ENCODE measurements at places on chromosomes 3 and 15. TPM values are rescaled to one million over a fixed set of nuclear protein-coding genes. Genes with fewer than 3 reads are reported as not detected.
A peak's percentile ranks its signal among the peaks of the same experiment; 100 is the strongest.

DNA sequence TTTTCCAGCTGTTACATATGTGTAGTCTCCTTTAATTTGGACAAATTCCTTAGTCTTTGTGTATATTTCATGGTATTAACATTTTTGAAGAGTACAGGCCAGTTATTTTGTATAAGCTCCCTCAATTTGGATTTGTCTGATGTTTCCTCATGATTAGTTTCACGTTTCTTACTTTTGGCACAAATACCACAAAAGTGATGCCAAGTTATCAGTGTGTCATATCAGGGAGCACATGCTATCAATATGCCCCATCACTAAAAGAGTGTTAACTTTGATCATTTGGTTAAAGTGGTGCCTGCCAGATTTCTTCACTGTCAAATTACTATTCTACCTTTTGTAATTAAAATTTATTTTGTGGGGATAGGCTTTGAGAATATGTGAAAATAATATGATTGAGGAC is 14.6 kb downstream of the PCNP start:
- DNase-seq, result no peak

- DNase-seq, result no peak
These were observed 223.4 kb upstream of the IL12A start for GRCh38 chr3:159765030-159765859.

- no peak for DNase-seq
These were observed 127.9 kb upstream of the RARB start for GRCh38 chr3:25300141-25300540.

- no peak for DNase-seq
These were observed 220.9 kb upstream of the CTDSPL start for GRCh38 chr3:37640636-37641375.

GRCh38 chr15:70348581-70349344 is 251.0 kb upstream of the TLE3 start:
- DNase-seq, result no peak

DNA sequence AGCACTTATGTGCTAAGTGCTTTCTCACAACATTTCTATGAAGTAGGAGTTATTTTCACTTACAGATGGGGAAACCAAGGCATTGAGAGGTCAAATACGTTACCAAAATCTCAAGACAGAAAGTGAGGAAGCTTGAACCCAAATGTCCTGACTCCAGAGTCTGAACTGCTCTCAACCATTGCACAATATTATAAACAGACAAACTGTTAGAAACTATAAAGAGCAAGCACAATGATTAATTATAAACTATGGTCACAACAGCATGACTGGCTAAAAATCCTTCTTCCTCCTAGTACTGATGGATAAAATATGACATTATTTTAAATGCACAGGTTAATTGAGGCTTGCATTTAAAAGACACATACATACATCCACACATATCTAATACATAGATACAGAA is 77.9 kb upstream of the ASB14 start:
- no peak for DNase-seq

- no peak for DNase-seq
These were observed 9.2 kb upstream of the DCUN1D1 start for GRCh38 chr3:182989566-182989965.

DNA sequence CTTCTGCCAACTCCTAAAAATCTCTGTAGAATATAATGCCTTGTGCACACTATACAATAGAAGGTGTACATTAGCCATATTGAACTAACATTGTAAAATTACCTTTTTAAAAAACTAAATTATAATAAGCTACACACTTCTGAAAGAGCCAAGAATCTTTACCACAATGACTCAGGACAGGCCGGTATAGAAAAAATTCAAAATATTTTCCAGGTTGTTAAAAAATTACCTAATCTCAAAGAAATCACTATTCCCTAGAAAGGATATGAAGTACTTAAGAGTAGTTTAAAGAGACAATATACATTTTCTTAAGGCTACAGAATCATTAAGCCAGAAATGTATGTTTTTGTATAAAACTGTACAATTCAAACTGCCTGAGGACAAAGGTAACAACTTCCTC is 48.5 kb downstream of the TJP1 start:
- no peak for DNase-seq

DNA sequence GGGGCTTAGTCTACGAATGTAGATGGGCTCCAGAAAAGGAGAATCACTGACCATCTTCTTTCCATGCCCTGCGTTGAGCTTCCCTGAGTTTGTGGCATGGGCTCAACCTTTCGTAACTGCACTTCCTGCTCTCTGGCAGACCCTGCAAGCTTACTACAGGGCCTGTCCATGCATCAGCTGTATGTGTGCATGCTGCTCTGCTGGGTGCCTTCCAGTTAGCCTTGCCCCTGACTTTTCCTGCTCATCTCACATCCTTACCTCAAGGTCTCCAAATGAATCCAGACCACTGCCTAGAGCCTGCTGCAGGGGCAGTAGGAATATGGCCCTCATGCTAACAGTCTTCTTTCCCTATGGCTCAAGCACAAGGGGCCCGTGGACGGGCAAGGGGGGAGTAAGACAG is 2.0 kb upstream of the TF start:
- DNase-seq, result no peak

- no peak for DNase-seq
These were observed 180.9 kb upstream of the TBL1XR1 start for GRCh38 chr3:177378168-177378567.

DNA sequence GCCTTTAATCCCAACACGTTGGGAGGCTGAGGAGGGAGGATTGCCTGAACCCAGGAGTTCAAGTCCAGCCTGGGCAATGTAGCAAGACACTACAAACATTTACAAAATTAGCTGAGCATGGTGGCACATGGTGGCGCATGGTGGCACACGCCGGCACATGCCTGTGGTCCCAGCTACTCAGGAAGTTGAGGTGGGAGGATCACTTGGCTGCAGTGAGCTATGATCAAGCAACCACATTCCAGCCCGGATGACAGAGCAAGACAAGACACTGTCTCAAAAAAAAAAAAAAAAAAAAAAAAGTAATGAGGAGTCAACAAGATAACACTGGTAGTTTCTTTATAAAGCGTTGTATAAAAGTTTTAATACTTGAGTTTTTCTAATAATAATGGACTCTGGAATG is 10.1 kb downstream of the FEZF2 start:
- no peak for DNase-seq

DNA sequence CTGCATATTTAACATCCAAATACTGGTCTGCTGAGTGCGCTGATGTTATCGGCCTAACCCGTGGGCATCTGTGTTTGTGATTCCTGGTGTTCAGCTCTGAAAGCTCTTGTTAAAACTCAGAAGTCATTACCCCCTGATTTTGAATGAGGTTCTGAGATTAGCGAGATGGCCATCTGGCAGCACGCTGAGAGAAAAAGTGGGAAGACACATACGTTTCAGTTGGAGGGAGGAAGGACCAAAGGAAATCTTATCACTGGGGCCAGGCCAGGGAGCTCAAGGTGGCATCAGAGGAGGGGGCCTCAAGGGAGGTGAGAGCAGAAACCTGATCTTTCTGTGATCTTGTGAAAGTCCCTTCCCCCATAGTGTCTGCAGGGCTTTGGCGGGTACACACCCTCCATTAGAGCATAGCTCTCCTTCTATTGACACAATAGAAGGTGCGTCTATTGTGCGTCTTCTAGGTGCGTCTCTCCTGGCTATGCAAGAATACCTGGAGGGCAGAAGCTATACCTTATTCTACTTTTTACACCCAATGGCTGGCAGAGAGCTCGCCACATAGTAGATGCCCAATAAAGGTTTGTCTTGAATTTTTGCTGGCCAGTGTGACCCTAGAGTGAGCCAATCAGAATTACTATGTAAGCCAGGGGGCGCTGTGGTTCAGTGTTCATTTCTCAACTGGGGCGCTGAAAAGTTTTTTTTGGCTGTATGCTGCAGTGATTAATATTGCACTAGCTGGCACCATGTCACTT is 182.4 kb downstream of the SHQ1 start:
- DNase-seq, result peak; percentile 58

GRCh38 chr15:31448635-31448979 is 122.0 kb downstream of the KLF13 start:
- no peak for DNase-seq

DNA sequence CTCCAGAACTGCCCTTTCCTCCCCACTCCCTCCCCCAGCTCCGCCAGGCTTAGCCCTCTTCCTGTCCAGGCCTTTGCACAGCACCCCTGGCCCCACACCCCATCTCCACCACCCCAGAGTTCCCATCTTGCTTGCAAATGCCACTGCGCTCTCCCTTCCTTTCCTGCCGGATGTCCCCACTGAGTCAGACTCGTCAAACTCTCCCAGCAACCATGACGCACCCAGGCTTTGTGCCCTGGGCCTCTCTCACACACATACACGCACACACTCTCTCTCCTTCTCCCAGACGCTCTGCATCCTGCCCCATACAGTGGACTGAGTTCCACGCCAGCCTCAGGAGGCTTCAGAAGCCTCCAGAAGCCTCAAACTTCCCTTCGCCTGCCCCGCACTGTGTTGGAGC is 2.8 kb upstream of the CCDC9B start:
- no peak for DNase-seq

DNA sequence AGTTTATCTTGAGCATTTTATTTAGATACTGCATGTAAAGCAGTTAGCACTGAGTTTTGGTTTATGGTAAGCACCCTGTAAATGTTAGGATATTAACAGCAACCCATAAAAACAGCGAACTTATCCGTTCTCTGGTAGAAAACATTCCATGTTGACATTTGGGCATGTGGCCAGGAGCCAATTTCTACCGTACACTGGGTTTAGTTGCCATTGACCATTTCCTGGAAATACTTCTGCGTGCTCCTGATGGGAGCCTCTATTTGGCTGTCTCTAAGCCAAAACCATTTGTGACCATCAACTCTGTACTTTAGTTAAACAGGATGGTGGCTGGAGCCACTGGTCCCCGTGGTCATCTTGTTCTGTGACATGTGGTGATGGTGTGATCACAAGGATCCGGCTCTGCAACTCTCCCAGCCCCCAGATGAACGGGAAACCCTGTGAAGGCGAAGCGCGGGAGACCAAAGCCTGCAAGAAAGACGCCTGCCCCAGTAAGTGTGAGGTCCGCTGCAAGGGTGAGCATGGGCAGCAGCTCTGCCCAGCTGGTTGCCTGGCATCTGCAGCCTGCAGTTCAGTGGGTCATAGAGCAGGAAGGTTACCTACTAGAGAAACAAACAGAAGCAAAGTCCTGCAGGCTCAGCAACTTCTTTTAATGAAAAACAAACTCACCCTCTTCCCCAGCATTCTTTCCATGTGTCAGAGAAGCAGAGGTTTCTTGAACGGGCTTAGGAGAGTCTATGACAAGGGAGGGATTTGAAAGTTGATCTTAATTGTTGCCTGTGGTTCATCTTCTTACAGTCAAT is 7.1 kb downstream of the THBS1 start:
- no peak for DNase-seq

DNA sequence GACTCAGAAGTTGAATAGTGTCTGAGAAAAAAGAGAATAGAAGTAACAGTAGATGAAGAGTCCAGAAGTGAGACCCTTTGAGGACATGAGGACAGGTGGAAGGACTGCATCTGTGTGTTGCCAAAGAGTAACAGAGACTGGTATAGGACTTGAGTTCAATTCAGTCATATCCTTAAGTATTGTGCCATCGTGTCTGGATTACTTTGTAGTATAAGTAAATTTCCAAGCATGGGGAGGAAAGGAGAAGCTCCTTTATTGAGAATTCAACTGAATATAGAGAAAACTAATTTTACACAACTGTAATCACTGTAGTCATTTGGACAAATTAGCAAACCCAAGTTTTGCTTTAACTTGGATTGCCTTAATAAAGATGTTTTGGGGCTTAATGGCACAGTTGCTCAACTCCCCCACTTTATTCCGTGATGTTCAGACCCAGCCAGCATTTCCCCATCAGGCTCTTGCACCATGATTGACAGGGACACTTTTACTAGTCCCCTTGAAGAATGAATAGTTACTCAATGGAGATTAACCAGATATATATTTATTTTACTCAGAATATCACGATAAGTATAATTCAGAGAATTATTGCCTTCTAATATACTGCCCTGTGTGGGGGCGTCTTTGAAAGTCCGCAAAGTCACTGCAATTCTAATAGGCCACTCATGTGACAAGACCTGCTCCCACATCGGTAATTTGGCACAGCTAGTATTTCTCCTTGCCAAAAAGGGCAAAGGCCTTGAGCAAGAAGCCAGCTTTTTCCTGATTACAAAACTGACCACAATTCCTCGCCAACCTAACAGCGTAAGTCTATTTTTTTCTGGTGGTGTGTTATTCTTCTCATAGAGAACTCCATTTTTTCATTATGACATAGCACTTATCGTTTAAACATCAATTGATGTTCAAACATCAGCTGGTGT is 61.3 kb downstream of the PPARG start:
- DNase-seq, result no peak

GRCh38 chr3:107664614-107665013 is 141.9 kb downstream of the BBX start:
- no peak for DNase-seq

GRCh38 chr15:79341396-79341795 is 30.5 kb downstream of the TMED3 start:
- no peak for DNase-seq

GRCh38 chr3:72214066-72214951 is 429.4 kb upstream of the PROK2 start:
- no peak for DNase-seq

GRCh38 chr3:115819785-115820384 is 196.6 kb downstream of the GAP43 start:
- peak; percentile 83 for DNase-seq

DNA sequence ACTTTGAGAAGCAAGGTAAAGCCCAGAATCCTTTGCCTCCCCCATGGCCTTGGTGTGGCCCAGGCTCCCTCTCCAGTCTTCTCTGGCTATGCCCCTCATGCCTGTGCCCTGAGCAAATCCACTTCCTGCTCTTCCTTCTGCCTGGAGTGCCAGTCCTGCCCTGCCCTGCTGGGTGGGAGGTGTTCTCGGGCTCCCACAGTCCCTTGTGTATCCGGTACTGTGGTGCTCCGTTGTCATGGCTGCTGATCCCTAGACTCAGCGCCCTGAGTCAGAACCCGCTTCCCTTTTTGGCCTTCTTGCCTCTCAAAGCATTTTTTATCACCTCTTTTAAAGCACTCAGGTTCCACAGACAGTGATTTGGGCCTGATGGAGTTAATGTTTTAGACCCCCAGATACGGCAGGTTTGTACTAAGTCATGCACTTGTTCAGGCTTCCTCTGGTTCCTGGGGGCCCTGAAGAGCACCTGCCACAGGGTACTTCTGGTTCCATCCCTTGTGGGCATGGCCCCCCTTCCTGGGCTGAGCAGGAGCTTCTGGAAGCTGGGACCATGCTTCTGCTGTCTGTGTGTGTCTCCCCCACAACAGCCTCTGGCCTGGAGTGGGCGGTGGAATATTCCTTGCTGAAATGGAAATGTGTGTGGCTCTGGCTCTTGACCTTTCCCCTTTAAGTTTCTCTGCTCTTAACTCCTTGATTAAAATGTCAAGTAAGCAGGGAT is 29.6 kb upstream of the ADAMTS7 start:
- DNase-seq, result no peak

GRCh38 chr3:126934991-126935390 is 47.9 kb upstream of the PLXNA1 start:
- DNase-seq, result no peak

CADPS gene
- not detected for polyA plus RNA-seq

RFTN1 gene
- 104 TPM for polyA plus RNA-seq

RABL3 gene
- polyA plus RNA-seq, result 45.5 TPM

KLHL25 gene
- polyA plus RNA-seq, result 2.7 TPM

CYP1A2 gene
- not detected for polyA plus RNA-seq

EPHA3 gene
- not detected for polyA plus RNA-seq

CCDC191 gene
- polyA plus RNA-seq, result 0.87 TPM

P3H2 gene
- polyA plus RNA-seq, result not detected
